Activated CD8-positive, alpha-beta memory T cell treated with anti-CD3 and anti-CD28 coated beads for 24 hours (primary cell): ENCODE measurements at places on chromosomes 11 and 22.

DNA sequence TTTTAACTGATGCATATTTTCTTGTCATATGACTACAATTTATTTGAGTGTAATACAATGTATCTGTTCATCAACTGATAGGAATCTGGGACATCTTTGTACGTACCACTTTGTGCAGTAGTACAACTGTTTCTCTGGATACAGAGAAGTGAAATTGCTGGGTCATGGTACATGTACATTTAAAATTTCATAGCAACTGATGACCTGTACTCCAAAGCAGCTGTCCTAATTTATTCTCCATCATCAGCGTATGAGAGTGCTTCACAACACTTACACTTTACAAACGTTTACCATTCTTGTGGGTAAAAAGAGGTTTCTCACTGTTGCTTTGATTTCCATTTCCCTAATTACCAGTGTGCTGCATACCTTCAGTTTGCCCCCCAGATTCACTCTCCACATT, 552.8 kb upstream of the CADM1 start:
- no peak for DNase-seq

DNA sequence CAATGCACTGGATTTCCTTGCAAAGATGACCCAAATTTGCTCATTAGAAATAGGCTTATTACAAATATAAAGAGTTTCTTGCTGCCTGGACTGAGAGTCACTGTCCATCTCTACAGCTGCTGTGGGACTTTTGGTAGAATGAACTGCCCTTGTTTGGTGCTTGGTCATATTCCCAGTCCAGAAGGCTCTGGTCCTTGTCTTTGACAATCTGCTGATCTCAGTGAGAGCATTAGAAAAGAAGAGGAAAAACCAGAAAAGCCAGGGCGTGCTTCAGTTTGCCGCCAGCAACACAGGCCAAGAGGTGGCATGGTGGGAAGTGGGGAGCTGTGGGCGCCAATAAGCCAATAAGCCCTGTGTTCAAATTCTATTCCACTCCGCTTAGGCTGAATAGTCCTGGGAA, 48.2 kb upstream of the PARVA start:
- DNase-seq, result no peak

- DNase-seq, result no peak
Measured at GRCh38 chr22:36012332-36012731, 16.3 kb downstream of the RBFOX2 start.

- peak; percentile 64 for DNase-seq
Measured at GRCh38 chr11:17013548-17014320, 480 bp downstream of the PLEKHA7 start.

DNA sequence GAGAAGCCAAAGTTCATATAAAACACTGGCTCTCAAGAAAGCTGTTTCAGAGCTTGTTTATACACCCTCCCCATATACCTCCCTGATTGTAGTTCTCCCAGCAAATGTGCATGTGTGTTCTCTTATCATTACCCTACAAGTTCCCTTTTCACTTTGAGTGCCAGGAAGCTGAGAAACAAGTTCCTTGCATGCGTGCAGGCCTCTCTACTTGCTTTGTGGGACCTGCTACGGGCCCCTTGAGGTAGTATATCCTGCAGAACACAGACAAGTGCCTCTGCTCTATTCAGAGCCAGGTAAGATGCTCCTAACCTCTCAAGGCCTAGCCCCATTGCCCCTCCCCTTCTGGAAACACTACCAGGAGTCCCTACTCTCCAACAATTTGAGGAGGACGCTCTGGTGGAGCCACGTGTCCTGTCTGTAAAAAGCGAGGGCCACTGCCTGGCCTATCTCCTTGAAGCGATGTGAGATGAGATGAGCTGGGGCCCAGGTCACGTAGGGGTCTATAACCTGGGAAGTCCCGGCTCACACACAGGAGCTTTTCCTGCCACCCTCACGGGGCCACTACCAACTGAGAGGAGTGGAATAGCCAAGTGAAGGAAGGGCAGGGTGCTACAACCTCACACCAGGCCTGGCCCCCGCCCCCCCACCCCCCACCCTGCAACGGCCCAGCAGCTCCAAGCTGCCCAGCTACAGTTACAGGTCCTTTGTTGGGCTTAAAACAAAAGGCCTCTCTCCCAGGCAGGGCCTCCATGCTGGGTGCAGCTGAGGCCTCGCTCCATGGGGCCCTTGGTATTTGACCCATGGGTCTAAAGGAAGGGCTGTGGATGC, 2.6 kb upstream of the ATP5MGL start:
- no peak for DNase-seq

GRCh38 chr11:2528301-2529050, 83.7 kb downstream of the KCNQ1 start:
- no peak for DNase-seq

DNA sequence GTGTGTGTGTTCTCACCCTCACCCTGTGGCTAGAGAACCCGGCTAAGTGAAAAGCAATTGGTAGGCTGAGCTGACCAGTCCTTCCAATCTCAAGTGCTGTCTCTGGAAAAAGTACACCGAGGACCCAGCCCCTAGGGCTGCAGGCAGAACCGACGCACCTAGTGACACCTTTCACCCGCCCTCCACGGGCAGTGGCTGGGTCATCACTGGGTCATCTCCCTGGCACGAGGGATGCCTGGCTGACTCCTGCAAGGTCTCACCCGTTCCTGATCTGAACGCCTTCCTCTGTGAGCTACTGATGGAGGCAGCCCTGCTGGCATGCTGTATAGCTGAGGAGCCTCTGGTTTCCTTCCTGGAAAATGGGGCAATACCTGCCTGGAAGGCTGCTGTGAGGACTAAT, 311.5 kb downstream of the NTM start:
- DNase-seq, result peak; percentile 35

DNA sequence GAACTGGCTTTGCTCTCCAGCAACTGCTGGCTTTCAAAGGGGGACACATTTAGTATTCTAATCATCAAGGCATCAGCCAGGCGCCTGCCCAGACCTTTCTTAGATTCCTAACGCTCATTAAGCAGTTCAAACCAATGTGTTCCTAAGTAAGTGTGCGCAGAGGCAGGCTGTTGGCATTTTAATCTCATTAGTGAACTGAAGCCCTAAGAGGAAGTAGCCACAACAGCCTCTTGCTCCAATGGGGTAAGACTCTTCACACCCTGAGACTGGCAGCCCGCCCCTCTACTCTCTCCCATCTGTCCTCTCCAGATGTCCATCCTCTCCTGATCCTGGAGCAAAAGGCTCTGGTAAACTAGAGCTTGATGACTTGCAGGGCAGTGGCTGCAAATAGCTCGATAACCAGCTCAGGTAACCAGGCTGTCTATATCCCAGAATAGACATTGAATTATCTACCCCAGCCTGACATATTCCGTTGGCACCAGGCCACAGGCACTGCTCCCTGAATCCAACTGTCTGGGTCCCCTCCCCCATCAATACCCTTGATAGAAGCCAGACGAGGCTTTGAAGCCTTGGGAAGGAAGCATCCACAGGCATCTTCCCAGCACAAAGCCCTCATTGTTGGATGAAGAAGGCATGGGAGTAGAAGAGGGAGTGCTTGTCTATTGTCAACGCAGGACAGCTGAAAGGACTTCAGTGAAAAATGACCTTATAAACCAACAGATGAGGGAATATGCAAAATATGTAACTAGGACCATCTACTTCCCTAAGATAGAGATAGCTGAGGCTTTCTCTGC, 321.1 kb downstream of the TENM4 start:
- no peak for DNase-seq

- DNase-seq, result peak; percentile 46
Measured at GRCh38 chr11:1148752-1149180, 9.0 kb upstream of the MUC5AC start.

DNA sequence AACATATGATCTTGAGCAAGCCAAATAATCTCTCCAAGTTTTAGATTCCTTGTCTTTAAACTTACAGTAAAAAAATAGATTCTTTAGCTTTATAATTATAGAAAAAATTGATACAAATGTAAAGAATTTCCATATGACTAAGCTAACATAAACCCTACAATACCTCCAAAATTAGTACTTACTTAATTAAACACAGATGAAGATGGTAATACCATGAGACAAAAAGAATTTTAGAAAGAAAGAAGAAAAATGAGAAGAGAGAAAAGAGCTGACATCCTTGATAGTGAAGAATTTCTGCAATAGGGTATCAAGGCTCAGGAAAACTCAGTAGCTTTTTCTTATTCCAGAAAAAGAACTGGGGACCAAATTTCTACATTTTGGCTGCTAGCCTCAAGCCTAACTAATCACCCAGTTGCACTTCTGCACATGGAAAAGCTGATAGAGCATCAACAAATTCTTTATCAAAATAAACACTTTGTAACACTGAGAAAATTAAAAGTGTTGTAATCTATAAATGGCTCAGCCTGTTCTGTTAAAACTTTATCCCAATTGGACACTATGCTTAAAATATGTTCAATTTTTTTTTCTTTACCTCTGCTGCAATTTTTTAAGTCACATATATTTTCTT, 24.7 kb upstream of the SOX6 start:
- DNase-seq, result no peak

DNA sequence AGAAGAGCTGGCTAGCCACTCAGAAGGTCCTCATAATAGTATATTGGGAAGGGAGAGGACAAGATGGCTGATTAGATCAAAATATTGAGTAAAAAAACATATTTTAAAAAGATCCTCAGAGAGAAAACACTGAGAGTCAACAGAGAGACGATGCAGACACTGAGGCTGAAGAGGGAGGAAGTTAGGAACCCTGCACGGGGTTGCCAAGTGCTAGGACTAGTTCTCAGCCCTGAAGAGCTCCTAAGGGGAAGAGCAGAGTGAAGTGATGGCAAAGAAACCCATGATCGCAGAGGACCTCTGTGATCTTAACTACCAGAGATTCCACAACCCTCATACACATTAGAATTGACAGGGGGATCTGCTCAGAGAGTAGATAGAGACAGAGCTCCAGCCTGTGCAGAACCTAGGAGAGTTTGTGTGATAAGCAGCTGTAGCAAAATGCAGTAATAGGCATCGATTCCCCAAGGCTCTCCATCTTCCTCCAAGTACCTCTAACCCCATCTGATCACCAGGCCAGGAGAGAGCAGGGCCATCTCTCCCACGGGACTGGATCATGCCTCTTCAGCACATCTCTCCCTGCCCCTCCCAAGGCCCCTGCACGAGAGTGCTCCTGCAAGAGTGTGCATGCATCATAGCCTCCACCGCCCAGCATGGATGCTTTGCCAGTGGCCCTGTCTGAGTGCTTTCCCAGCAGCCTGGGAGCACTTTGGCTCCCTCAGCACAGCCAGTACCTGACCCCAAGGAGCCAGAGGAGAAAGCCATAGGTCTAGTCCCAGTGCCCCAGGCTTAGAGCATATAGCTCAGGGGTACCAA, 41.2 kb upstream of the ARL14EP start:
- DNase-seq, result peak; percentile 57

DNA sequence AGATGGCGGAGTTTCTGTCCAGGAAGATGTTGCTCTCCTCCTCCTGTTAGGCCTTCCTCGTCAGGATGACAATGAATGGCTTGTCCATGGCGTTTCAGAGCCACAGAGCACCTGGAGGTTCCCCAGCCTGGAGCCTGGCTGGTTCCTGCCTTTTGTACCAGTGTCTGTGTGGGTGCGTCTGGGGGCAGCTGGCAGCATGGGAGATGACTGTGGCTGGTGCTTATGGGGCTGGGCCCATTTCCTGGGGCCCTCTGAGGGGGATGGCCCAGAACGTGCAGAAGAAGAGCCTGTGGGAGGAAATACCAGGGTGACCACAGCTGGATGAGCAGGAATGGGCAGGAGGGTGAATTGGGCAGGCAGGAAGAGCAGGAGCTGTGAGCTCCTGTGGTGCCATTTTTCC, 6.7 kb downstream of the SLC37A2 start:
- DNase-seq, result no peak

DNA sequence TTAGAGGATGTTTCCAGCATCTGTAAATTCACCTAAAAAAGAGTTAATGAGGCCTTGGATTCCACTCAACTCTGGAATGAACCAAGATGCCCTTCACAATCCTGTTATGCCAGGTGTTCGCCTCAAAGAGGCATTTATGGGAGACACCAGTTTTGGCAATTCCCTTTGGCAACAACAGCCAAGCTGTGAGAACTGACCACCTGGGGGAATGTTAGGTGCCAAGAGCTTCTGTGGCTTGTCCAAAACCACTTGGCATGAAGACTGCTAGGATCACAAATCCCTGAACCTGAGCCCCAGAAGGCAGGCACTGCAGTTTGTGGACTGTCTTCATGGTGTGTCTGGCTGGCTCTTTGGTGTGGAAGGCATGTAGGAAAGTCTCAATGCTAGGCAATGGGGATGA, 164.4 kb upstream of the BDNF start:
- no peak for DNase-seq

- no peak for DNase-seq
Measured at GRCh38 chr22:36125434-36125833, 35.1 kb downstream of the APOL3 start.

DNA sequence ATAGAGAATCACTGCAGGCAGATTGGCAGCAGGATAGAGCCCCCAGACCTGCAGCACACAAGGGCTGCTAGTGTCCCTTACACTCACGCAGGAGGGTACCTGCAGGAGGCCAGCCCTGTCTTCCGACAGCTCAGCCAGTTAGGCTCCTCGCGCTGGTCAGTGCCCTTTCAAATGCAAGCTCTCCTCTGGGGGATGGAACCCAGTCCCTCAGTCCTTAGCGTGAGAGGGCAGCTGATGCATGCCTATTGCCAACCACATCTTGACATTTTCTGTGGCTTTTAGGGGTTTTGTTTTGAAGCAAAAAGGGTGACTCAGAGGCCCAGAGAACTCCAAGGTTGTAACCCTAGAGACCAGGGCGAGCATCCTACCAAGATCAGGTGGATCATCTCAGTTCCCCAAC, 40.0 kb downstream of the WNT11 start:
- no peak for DNase-seq

- no peak for DNase-seq
Measured at GRCh38 chr11:111035746-111036145, 209.8 kb upstream of the POU2AF2 start.

GRCh38 chr11:64192434-64192833, 6.5 kb downstream of the STIP1 start:
- no peak for DNase-seq

DNA sequence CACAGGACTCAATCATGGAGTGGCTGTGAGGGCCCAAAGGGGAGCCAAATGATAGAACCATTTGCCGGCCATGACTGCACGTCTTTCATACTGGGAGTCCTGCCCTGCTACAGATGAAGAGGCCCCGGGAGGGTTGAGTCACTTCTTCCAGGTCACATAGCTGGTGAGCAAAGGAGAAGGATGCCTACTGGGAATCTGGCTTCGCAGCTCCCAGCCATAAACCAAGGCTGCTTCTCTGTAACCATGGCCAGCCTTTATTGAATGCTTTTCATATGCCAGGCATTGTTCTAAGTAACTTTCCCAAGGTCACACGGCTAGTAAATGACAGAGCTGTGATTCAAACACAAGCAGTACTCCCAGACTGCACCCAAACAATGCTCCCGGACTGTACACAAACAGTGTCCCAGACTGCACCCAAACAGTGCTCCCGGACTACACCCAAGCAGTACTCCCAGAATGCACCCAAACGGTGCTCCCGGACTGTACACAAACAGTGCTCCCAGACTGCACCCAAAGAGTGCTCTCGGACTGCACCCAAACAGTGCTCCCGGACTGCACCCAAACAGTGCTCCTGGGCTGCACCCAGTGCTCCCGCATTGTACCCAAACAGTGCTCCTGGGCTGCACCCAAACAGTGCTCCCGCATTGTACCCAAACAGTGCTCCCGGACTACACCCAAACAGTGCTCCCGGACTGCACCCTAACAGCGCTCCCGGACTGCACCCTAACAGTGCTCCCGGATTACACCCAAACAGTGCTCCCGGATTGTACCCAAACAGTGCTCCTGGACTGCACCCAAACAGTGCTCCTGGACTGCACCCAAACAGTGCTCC, 89.8 kb downstream of the FBXO7 start:
- DNase-seq, result no peak
